ENCODE measurements at places on chromosomes 13 and 19. TPM values are rescaled to one million over a fixed set of nuclear protein-coding genes. Genes with fewer than 3 reads are reported as not detected.

GRCh38 chr19:1513499-1514294 lies 878 bp upstream of the ADAMTSL5 start:
- peak; percentile 40 for DNase-seq

DNA sequence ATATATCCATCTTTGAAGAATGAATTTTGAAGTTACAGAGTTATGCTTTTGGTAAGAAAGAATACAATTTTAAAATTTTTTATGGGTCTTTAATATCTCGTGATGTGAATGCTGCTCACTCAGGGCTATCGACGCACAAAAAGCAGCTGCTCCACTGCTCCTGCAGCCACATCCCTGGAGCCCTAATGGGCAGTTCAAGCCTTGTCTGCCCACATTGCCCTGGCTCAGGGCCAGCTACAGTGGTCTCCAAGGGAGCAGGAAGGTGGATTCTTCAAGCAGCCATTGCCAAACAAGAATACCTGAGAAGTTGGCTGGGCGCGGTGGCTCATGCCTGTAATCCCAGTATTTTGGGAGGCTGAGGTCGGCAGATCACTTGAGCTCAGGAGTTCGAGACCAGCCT lies 85.8 kb downstream of the IPO5 start:
- DNase-seq, result no peak

DNA sequence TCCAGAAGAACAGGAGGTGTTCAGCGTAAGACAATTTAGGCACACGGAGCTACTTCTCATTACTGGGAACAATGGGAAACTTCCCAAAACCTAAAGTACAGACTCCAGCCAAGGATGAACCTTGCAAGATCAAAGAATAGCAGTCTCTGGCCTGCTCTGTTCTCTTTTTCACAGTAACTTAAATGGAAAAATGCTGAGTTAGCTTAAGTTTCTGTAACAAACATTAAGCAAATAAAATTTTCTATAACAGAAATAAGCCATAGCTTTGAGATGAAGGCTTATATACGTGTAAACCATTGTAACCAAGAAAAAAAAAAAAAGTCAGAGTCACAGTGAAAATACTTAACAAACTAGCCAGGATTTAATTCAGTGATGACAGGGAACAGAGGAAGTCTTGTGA lies 18.2 kb upstream of the ZNF460 start:
- DNase-seq, result no peak

- DNase-seq, result no peak
Observed at GRCh38 chr13:25420161-25420560, 48.4 kb downstream of the ATP8A2 start.

DNA sequence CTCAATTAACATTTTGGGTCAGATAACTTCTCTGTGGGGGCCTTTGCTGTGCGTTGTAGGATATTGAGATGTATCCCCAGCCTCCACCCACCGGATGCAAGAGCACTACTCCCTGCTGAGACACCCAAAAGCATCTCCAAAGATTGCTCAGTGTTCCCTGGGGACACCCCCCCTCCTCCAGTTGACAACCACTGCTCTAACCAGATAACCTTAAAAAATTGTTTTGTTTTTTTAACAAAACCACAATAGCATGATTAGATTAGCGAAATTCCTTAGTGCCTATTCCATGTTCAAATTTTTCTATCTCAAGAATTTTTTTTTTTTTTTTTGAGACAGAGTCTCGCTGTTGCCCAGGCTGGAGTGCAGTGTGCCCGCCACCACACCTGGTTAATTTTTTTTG lies 2.6 kb upstream of the EPN1 start:
- no peak for DNase-seq

DNA sequence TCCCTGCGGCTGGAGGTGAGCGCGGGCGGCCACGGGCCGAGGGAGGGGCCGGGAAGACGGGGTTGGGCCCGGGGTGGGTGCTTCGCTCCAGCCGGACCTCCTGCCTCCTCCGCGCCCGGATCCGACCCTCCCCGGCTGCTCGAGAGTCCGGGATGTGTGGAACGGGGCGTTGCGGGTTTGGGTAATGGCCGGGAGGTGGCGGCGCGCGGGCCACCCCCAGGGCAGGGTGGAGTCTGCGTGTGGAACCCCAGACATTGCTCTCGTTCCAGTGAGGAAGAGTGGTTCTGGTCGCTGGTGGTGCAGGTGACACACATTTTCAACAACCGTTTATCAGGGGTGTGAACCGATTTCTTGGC lies 38.8 kb downstream of the ARHGEF7 start:
- no peak for DNase-seq

GRCh38 chr13:27619093-27619727 lies 1.1 kb downstream of the LNX2 start:
- DNase-seq, result no peak

- DNase-seq, result no peak
Observed at GRCh38 chr19:5186293-5187050, 154.1 kb downstream of the PTPRS start.

Gene UBE2M
- total RNA-seq, result 80.1 TPM

Gene ATXN8OS
- total RNA-seq, result not detected

All from dermis microvascular lymphatic vessel endothelial cell (primary cell).